Cortex of kidney (tissue), 1 donor: ENCODE measurements at places on chromosomes 3 and 15.

DNA sequence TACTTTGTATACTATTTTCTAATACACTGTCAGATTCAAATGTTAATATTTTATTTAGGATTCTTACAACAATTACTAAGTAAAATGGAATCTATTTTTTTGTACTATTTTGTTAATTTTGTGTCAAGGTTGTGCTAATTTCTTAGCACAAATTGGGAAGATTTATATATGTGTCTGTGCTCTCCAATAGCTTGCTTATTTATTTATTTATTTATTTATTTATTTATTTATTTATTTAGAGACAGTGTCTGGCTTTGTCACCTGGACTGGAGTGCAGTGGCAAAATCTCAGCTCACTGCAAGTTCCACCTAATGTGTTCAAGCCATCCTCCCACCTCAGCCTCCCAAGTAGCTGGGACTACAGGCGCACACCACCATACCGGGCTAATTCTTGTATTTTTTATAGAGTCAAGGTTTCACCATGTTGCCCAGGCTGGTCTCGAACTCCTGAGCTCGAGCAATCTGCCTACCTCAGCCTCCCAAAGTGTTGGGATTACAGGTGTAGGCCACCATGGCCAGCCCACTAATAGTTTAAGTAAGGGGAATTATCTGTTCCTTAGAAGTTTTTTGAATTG, 34.6 kb downstream of the CTXND1 start:
- DNase-seq: no peak

- no peak for DNase-seq
Observed at GRCh38 chr3:107488942-107489341, 33.8 kb upstream of the BBX start.

DNA sequence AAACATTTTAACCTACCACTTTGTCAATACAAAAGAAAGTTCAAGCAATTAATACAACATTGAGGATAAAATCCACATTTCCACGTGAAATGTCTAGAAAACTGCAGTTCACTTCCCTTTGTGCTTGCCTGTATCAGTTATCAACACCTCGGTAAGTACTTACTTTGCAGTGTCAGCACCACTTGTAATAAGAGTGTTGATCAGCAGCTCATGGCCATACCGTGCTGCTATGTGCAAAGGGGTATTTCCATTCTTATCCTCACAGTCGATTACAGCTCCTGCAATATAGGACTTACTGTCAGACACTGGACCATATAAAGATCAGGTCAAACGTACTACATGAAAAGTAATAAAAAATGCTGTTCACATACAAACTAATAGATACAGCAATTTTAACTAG, 84.4 kb downstream of the ANKRD28 start:
- DNase-seq: no peak

- no peak for DNase-seq
Observed at GRCh38 chr15:41640985-41641384, 19.2 kb upstream of the MGA start.

DNA sequence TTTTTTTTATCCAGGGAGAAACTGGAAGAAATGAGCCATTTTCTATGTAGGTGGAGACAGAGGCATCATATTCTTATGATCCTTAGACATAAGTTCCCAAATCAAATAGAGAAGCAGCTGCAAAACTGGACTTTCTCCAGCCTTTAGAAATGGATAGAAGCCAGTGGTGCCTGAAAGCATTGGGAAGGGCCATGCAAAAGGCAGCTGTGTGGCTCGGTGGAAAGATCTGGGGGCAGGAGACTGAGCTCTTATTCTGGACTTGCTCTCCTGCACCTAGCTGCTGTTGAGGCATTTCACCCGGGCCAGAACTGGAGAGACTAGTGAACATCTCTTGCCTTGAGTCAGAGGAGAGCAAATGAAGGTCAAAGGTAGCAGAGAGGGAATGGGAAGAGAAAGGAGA, 73.1 kb downstream of the TFG start:
- no peak for DNase-seq

- DNase-seq: no peak
Observed at GRCh38 chr3:12423918-12424630, 60.2 kb upstream of the TSEN2 start.

GRCh38 chr3:5888851-5889250, 701.3 kb downstream of the EDEM1 start:
- no peak for DNase-seq

DNA sequence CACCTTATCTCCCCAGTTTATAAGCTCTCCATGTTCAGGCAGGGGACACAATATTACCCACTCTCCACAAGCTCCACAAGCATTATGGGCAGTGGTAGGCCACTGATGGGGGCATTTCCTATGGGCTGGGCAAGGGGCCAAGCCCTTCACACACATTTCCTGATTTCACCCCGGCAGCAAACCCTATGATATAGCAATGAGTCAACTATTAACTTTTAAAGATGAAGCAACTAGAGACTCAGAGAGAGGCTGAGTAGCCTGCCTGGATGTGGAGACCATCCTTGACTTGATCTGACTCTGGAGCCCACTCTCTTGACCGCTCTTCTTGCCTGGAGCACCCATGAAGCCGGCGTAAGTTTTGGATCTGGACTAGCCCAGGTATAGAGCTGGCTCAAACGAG, 27.4 kb downstream of the FOXL2NB start:
- no peak for DNase-seq

GRCh38 chr3:67662733-67663132, 8.3 kb upstream of the SUCLG2 start:
- DNase-seq: no peak

DNA sequence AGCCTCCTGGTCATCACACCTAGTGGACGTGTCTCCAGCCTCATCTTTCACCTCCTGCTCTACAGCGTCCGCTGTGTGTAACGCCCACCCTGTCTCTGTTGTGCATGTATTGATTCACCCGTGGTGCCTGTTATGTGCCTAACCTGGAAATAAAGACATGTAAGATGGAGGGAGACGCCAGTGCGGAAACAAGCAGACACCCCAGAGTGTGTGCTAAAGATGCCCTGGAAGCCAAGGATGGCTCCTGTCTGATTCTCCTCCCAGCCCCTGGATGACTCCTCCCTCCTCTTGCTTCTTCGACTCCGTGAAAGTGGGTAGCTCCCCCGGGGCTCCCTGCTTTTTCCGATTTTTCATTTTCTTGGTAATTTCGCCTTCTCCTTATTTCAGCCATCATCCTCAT, 241.8 kb downstream of the ADAMTS17 start:
- no peak for DNase-seq

- DNase-seq: no peak
Observed at GRCh38 chr3:25849641-25850385, 59.9 kb downstream of the OXSM start.

GRCh38 chr3:195083659-195084058, 187.3 kb downstream of the XXYLT1 start:
- DNase-seq: no peak

DNA sequence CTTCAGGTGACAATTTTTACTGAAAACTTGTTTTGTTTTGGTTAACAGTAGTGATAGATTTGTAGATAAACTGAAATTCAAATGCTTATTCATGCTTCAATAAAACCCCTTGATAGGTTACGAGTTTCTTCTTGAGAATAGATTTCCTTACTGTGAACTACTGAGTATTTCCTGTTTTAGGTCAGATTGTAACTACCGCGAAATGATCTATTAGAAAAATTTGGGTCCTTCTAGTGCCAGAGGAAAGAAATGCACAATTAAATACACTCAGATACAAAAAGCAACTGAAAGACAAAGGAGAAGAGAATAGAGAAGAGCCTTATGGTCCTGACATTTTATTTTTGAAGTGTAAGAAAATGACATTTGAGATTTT, 251.7 kb upstream of the TBL1XR1 start:
- no peak for DNase-seq

DNA sequence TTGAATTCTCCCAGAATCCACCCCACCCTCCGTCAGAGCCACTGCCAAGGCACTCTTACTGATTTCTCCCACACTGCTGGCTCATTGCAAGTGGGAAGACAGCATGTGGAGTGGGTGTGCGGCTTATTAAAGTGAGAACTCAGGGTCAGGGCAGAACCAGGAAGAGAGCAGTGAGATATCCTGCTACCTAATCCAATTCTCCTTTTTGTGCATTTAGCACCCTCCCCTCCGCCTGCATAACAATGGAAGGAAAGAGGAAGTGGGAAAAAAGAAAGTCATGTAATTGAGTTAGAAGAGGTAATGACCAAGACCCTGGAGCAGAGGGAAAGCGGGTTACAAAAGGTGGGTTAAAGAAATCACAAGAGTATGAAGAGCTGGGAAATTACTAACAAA, 27.8 kb upstream of the PIK3CB start:
- no peak for DNase-seq

- DNase-seq: no peak
Observed at GRCh38 chr3:15223685-15224572, 17.9 kb downstream of the CAPN7 start.

- DNase-seq: no peak
Observed at GRCh38 chr15:29668120-29668602, 154.1 kb downstream of the TJP1 start.

GRCh38 chr3:142226474-142226873, 1.1 kb upstream of the GK5 start:
- no peak for DNase-seq

- DNase-seq: no peak
Observed at GRCh38 chr3:10770981-10771380, 45.0 kb upstream of the SLC6A11 start.

DNA sequence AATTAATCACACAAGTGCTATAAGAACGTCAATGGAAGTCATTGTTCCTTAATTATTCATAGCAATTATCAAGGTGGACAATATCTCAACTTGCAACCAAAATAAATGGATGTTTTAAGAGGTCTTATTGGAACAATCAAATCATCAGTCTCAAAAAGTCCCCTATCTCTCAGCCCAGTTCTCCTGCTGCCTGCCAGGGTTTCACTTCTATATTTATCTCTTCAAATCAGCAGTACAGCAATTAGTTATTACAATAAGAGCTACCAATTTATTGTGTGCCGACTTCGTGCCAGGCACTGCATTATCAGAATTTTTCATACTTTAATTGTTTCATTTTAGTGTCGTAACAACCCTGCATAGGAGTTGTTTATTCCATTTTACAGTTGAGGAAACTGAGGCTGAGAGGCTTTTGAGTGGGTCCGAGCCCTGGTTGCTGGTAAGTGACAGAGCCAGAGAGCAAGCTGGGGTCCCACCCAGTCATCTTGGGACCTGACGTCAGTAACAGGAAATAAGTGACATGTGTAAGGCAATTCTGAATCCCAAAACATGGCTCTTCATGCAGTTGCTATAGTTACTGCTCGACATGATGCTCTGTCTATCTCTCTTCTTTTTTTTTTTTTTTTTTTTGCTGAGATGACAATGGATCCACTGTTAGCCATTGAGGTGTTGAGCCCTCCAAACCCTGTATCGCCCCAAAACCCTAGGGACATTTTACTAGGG, 8.8 kb upstream of the KCTD6 start:
- no peak for DNase-seq

DNA sequence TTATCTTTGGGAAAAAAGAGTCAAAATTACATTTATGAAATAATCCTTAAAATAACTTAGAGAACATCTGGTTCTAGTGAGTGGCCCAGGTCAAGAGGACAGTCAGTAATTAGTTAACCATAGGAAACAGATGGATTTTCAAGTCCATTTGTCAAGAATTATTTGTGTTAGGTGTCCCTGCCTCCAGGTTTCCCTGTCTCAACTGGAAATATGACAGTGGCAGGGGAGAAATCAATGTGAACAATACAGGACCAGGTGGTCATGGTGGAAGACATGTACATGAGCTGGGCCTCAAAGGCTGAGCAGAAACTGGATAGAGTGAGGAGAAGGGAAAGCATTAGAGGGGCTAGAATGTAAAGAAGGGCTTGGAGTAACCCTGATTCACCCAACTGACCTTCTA, 372.6 kb downstream of the VPS13C start:
- no peak for DNase-seq

DNA sequence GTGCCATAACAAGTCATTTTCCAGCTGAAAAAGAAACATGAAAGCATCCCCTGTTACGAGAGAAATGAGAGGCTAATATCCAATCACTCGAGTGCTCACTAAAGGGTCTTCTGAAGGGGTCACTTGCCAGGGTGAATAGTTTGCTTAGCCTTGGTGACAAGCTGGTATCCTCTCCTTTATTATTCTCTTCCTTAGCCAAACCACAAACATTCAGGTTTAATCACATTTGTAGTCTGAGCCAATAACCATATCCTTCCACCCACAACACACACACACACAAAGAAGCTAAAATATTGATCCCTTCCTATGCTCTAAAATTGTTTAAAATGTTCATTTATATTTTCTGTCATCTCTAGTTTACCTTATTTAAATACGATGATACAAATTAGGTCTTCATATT, 240.5 kb upstream of the TMCO5A start:
- DNase-seq: no peak

DNA sequence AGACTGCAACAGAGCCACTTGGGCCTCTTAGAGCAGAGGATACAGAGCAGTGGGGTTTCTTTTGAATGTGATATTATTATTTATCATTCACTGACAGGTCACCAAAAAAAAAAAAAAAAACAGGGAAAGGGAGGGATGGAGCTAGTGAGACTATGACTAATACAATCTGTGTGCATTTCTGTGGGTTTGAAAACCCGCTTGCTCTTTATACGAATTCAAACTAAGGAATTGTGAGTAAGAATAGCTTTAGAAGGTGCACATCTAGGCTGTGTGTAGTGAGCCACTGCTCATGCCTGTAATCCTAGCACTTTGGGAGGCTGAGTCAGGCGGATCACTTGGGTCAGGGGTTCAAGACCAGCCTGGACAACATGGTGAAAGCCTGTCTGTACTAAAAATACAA, 186.6 kb upstream of the MANF start:
- DNase-seq: no peak

DNA sequence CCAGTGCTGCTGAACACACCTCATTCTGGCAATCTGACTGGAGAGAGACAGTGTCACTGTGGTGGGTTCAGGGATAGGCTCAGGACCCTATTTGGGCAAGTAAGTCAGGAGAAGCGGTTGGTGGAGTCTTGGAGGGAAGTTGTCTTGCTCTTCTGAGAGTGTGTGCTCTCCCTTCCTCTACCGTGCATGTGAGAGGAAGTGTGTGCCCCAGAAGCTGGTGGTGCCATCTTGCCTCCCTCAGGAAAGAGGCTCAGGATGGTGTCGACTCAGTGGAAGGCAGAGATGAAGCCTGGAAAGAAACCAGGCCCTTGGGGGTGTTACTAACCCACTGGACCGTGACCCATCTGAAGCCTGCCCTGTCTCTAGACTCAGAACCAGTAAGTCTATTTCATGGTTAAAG, 6.8 kb upstream of the RARRES1 start:
- no peak for DNase-seq
